Fibroblast of skin of left biceps (primary cell): ENCODE measurements at places on chromosomes 7 and 10.

GRCh38 chr7:417973-418601 lies 101.6 kb downstream of the PDGFA start:
- no peak for DNase-seq

DNA sequence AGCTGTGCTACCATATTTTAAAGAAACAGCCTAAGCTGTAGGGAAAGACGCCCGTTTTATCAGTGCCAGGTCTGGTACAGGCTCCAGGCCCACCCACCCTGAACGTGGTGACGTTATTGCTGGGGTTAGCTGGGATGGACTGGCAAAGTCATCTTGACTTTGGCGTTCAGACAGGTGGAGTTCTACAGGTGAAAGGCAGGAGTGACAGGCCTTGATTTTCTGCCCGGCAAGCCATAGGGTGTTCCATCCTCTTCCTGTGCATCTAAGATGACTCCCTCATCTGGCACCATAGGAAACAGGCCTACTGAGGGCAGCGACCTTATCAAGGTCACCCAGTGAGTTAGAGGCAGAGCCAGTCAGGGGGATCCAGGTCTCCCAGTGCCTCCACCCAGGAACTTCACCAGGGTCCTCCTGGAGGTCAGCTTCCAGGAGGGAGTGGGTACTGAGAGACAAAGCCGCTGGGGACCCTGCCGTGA lies 41.6 kb downstream of the HK1 start:
- no peak for DNase-seq

GRCh38 chr10:29446327-29446726 lies 157.5 kb downstream of the LYZL1 start:
- no peak for DNase-seq

DNA sequence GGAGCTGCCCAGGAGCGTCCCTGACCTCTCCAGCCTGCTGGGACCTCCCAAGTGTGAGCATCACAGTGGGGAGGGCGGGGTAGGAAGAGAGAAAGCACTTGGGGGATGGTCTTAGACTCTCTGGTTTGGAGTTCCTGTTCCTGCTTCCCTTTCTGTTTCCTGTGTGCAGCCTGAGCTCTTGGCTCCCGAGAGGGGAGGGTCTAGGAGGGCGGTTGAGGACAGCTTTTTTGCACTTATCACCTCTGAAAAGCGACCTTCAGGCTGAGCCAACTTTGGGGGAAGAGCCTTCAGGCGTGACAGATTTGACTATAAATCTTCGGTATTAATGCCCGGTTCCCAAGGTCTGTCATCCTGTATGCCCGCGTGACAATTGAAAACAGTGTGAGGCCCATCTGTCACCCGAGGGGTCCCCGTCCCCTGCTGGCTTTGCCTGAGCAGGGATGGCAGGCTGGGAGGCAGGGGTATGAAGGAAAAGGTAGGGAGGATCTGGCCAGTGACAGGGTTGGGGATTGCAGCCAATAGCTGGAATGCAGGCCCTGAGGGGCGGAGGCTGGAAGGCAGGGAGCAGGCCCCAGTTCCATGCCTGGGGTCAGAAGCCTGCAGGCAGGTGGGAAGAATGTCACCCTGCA lies 78.6 kb downstream of the CDH23 start:
- DNase-seq = no peak

- no peak for DNase-seq
These were observed 59.9 kb downstream of the KCNMA1 start for GRCh38 chr10:77577666-77578229.
